Cardiac fibroblast (primary cell): ENCODE measurements at places on chromosomes 1 and 21.
A peak's percentile ranks its signal among the peaks of the same experiment; 100 is the strongest.

- DNase-seq, result peak; percentile 88
Observed at GRCh38 chr1:102970496-102971078, 137.7 kb downstream of the COL11A1 start.

DNA sequence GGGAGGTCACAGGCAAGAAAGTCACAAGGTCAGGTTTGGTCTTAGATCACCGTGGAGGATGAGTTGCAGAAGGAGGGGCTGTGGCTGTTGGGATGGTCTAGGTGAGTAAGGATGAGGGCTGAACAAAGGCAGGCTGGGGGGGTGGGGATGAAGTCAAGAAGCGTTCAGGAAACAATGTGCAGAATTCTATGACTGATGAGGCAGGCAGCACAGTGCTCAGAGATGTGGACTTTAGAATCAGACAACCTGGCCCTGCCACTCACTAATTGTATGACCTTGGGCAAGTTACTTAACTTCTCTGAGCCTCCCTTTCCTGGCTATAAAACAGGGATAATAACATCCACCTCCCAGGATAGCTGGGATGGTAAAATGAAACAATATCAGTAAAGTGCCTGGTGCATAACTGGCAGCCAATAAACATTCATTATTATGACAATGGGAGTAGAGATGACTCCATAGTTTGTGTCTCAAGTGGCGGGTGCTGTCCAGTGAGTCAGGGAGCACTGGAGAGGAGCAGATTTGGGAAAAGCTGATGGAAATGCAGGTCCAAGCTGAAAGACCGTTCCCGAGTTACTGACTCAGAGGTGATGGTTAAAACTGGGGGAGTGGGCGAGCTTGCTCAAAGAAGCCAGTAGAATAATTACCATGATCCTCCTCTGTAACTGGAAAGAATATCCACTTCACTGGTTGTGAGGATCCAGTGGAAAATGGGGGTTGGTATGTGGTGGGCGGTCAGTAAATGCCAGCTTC lies 2.1 kb downstream of the TIE1 start:
- DNase-seq, result no peak

- DNase-seq, result peak; percentile 74
Observed at GRCh38 chr1:203520315-203520714, 26.4 kb downstream of the OPTC start.

DNA sequence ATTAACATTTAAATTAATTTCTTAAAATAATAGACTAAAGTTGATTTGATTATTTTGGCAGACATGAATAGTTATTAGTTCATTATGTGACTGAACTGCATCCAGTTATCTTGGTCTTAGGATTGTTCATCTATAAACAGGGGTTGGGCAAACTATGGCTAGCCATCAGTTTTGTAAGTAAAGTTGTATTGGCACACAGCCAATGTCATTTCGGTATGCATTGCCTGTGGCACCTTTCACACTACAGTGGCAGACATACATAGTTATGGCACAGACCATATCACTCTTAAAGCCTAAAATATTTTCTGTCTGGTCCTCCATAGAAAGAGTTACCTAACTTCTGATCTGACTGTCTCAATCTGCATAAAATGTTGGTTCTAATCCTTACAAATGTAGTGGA lies 27.2 kb downstream of the ADGRL2 start:
- DNase-seq, result no peak

DNA sequence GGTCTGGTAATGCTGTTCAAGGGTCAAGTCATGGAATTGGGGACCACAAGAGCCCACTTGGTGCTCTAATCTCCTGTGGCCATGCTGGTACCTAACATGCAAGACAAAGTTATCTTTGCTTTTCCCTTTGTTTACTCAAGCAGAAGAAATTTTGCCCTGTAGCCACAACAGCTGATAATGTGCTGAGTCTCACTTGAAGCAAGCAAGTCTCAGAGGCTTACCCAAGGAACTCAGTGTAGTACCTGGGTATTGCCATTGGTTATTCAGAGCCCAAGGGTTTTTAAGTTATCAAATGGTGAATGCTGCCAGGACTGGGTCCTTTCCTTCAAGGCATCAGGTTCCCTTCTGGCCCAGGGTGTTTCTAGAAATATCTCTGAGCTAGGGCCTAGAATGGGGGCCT lies 198.9 kb upstream of the RNPC3 start:
- DNase-seq, result no peak

DNA sequence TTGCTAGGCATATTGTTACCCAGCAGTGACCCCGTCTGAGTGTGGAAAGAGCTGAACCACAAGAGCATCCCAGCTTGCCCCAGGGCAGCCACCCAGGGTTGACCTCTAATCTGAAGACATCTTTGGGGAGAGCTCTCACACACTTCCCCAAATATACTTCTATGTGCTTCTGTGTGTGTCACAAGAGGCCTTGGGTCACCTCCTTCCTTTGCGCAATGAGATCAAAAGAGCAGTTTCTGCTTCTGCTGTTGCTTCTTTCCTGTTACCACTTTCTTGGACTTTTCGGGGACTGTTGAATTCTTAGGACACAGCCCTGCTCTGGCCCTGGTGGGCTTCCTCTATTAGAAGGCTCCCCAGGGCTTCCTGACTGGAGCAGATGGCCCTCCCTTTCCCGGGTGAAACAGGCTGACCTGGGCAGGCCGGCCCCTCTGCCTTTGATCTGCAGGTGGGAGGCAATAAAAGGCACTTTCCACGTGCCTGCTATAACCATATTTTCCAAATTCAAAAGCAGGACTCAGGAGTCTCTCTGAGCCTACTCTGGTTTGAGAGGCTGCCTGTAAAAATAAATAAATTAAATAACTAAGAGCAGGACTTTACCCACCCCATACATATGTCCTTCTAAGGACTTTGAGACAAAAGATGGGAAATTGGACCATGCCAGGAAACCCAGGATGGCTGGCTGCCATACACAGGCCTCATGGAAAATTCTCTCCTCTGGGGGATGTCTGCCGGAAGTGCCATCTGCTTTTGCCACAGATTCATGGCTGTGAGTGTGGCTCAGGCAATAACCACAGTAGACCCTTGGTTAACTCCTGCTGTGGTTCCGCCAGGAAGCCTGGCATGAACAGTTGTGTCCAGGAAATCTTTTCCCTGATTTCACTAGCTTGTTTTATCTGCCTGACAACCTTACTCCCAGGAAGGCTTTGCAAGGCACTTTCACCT lies 28.3 kb upstream of the RCSD1 start:
- DNase-seq, result peak; percentile 39
